ENCODE measurements at places on chromosomes 12 and 14. TPM values are rescaled to one million over a fixed set of nuclear protein-coding genes. Genes with fewer than 3 reads are reported as not detected.

SYT1 gene
- total RNA-seq = 1.2 TPM

- no peaks in the 10 kb centered on the region for H3K36me3 ChIP-seq
- H3K4me1 ChIP-seq = no peaks in the 10 kb centered on the region
- H3K27me3 ChIP-seq = no peaks in the 10 kb centered on the region
- no peak for DNase-seq
- no peak overlapping the region for H3K27ac ChIP-seq
Observed at GRCh38 chr12:21815306-21816062, 41.0 kb upstream of the KCNJ8 start.

- DNase-seq = no peak
- no peaks in the 10 kb centered on the region for H3K27me3 ChIP-seq
- H3K36me3 ChIP-seq = peaks cover 15% of the 10 kb centered on the region
Observed at GRCh38 chr12:25242981-25243679, 7.6 kb downstream of the KRAS start.

- H3K4me3 ChIP-seq = no peak overlapping the region
- DNase-seq = no peak
- H3K27ac ChIP-seq = no peak overlapping the region
- H3K27me3 ChIP-seq = no peaks in the 10 kb centered on the region
- H3K4me1 ChIP-seq = no peaks in the 10 kb centered on the region
Observed at GRCh38 chr12:82047446-82047845, 288.3 kb upstream of the PPFIA2 start.

- peaks cover 27% of the 10 kb centered on the region for H3K27me3 ChIP-seq
- H3K36me3 ChIP-seq = no peaks in the 10 kb centered on the region
- no peaks in the 10 kb centered on the region for H3K4me1 ChIP-seq
- no peak for DNase-seq
- H3K4me3 ChIP-seq = no peak overlapping the region
Observed at GRCh38 chr14:94761997-94762377, 7.9 kb downstream of the GSC start.

GRCh38 chr14:89243741-89244140, 173.3 kb downstream of the FOXN3 start:
- H3K27ac ChIP-seq = no peak overlapping the region
- DNase-seq = no peak
- no peaks in the 10 kb centered on the region for H3K36me3 ChIP-seq

DNA sequence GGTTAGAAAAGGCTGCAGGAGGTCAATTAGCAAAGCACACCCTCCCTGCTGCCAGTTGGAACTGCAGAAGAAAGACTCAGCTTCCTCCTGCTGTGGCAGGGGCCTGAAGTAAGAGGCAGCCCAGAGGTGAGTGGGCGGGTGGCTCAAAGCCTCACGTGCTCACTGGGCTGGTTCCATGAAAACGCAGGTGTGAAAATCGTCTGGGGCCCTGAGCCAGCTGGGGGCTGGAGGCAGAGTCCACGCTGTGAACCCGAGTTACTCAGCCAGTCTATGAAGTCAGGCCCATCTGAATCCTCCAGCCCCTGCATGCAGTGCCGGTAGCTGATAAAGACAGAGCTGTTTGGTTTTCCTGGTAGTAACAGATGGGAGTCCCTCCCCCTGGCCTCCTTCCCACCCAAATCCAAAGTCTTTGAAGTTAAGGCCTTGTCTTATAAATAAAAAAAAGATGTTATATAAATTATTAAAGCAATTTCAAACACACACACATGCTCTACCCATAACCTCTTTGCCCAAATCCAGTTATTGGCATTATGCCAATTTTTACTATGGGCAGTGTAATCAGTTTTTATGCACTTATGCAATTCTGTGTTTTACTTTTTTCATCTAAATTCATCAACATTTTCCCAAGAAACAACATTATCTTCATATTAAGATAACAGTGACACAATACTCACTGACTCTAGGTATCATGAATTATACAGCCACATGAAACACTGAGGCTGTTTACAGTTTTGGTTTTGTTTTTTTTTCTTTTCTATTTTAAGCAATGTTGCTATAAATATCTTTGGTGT, 57.9 kb upstream of the PNMA1 start:
- no peaks in the 10 kb centered on the region for H3K36me3 ChIP-seq
- H3K4me1 ChIP-seq = peaks cover 83% of the 10 kb centered on the region
- DNase-seq = peak; percentile 89
- H3K27me3 ChIP-seq = no peaks in the 10 kb centered on the region
- H3K27ac ChIP-seq = peak overlapping the region; percentile 97

GRCh38 chr12:64077922-64078321, 144.2 kb downstream of the KICS2 start:
- H3K27me3 ChIP-seq = no peaks in the 10 kb centered on the region
- no peaks in the 10 kb centered on the region for H3K4me1 ChIP-seq
- DNase-seq = no peak

All from B cell (primary cell).